ENCODE measurements at places on chromosomes 16 and 17.

DNA sequence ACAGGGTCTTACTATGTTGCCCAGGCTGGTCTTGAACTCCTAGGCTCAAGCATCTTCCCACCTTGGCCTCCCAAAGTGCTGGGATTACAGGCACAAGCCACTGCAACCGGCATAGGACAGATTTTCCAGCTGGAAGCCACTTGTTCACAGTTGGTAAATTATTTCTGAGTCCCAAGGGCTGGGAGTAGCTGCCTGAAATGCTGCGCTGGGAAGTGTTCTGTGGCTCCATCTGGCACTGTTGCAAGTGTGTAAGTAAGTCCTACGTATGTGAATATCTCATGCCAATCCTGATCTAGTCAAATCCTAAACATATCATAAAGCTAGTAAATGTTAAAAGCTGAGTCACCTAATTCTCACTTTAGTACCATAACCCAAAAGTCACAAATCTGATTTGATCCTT, 48.1 kb downstream of the YWHAE start:
- no peak for DNase-seq

GRCh38 chr17:28925912-28926365, 23.1 kb upstream of the DHRS13 start:
- peak; percentile 59 for DNase-seq

- no peak for DNase-seq
Observed at GRCh38 chr17:64150237-64151015, 20.5 kb upstream of the ERN1 start.

GRCh38 chr16:59719121-59719520, 985.0 kb upstream of the GOT2 start:
- no peak for DNase-seq

GRCh38 chr17:5500589-5501391, 14.4 kb downstream of the MIS12 start:
- DNase-seq = peak; percentile 68

GRCh38 chr17:68849673-68850610, 105.2 kb downstream of the ABCA8 start:
- DNase-seq = no peak

DNA sequence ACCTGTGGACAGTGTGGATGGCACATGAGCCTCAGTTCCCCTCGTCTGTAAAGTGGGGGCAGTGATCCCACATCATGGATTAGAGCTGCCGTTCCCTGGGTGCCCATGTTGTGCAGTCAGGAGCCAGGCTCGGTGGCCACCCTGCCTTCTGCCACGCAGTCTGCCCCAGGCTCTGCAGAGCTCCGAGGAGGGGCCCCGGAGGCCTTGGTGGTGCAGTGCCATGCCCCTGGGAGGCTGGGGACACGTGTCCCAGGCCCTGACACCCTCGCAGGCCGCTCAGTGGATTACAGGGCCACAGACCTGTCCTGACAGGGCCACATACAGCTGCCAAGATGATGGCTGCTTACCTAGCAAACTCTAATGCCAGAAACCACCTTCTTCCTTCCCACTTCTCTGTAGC, 59.7 kb upstream of the ZNF469 start:
- DNase-seq = no peak

GRCh38 chr17:17808706-17809432, 27.9 kb downstream of the SREBF1 start:
- no peak for DNase-seq

DNA sequence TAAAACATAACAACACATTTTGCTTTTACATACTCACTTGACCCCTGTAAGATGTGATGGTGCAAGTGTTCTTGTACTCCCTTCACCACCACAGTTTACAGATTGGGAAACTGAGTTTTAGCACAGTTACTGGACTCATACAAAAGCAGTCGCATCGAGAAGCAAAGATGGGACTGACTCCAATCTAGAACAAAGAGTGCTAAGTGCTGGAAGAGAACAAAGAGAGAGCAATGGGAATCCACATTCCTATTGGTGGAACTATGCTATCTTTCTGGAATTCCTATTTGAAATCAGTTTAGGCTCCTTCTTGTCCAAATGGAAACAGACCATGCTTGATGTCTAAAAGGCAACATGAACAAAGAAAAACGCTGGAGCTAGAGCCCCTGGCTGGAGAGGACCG, 9.1 kb downstream of the TOM1L2 start:
- no peak for DNase-seq

- DNase-seq = no peak
Observed at GRCh38 chr17:57811638-57812280, 38.1 kb downstream of the MRPS23 start.

- DNase-seq = no peak
Observed at GRCh38 chr16:77289331-77289809, 90.2 kb downstream of the SYCE1L start.

GRCh38 chr17:67376415-67376736, 705 bp upstream of the PITPNC1 start:
- DNase-seq = no peak

DNA sequence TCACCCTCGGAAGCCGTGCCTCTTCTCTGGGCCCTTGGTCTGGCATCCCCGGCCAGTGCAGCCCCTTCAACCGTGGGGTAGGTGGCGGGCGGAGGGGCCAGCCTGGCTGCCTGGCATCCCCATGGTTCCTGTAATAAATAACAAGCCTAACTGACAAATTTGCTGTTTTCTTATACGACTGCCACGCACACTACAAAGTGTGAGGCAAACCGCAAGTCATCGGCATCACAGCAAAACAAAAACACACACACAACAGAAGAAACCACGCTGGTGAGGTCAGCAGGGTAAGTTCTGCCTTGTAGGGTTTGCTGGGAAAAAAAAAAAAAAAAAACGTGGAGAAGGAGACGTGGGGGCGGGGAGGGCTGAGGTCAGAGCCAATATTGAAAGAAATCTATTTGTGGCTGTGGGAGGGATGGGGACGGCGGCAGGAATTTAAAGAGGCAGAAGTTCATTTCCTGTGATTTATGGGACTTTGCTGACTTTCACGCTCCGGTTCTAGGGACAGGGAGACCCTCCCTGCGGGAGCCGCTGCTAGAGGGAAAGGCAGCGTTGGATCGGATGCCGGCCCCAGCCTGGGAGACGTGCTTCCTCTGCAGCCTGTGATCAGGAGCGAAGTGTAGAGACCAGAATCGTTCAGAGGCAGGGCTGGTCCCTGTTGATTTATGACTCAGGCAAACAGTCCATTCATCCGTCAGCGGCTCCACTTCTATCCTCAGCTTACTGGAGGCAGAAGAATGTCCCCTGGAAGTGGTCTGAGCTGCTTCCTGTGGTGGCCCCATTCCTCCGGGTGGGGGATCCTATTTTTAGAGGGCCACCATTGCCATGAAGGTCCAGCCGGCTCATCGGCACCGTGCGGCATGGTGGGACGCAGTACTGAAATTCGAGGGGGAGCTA, 162.8 kb downstream of the FOXL1 start:
- DNase-seq = no peak

- no peak for DNase-seq
Observed at GRCh38 chr16:25390761-25391160, 133.1 kb upstream of the ZKSCAN2 start.

GRCh38 chr17:2982854-2983253, 80.6 kb downstream of the OR1D5 start:
- DNase-seq = no peak

DNA sequence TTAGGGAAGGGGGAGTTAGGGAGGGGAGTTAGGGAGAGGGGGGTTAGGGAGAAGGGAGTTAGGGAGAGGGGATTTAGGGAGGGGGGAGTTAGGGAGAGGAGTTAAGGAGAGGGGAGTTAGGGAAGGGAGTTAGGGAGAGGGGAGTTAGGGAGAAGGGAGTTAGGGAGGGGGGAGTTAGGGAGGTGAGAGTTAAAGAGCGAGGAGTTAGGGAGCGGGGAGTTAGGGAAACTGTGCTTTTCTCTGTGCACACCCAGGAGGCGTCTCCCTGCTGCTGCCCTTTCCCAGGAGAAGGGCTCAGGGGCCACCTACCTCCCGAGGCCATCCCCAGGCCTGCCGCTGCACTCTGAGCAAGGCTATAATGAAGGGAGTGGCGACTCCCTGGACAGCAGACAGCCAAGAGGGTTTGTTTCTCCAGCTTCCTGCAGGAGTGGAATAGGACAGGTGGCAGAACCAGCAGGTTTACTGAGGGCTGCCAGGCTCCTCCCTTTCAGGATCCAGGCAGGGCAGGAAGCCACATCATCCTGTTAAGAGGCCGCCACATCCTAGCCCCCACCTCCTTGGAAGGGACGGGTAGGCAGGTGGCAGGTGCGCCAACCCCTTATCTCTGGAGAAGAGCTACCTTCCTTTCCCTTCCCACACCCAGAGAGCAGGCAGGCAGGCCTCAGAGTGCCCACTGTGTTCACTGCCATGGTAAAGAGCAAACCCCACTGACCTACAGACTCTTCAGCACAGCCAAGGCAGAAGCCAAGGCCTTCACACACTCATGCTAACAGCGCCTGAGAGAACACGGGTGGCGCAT, 4.3 kb downstream of the CANT1 start:
- DNase-seq = no peak

DNA sequence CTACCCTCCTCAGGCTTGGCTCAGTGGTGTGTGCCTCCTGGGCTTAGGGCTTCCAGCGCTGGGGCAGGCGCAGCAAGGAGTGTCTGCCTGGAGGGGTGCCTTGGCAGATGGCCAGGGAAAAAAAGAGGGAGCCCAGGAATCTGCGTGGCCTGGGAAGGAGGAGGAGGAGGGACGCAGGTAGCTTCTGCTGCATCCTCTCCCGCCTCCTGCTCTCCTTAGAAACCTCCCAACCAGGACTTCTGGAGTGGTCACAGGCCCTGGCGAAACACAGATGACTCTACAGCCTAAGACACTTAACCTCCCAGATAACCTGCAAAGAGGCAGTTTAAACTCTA, 7.3 kb upstream of the BCAR1 start:
- DNase-seq = no peak

GRCh38 chr17:10102817-10103216, 95.6 kb downstream of the GAS7 start:
- no peak for DNase-seq

DNA sequence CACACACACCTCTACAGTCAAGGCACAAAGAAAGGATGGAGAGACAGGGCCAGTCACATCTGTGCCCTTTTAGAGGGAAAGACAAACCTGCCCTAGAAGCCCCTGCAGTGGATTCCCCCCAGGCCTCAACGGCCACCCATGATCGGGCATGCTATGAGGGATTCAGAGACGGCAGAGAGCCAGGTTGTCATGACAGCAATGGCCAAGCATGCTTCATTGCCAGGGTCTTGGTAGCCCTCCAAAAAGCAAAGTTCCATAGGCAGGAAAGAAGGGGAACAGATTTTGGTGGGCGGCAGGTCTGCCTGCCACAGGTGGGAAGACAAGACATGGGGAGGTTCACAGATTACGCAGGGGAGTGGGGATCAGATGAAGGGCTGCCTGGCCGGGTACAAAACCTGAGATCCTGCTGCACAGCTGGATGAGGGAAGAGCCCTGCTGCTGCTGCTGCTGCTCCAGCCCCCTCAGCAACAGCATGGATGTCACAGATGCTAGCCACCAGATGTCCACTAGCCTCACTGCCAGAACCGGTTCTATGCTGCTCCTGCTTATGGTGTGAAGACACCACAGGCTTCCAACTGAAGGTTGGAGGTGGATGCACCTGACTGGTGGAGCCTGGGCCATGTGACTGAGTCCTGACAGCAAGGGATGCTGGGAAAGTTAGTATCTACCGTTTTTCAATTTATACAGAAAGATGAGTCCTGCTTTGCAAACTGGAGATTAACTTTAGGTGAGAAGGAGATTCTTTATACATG, 17.8 kb downstream of the ACTG1 start:
- DNase-seq = no peak

DNA sequence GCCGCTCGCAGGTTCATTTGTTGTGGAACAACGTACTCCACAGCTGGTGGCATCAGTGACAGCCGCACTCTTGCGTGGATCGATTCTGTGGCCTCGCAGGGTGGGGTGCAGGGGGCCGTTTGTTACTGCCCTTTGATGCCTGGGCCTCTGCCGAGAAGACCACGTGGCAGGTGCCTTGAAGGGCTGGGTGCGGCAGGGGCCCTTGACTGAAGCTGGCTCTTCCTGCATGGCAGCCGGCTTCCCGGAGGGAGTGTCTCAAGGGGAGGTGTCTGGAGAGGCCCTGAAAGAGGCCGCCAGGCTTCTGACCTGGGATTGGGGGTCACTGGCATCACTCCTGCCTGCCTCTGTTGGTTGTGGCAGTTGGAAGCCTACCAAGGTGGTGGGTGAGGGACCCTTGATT, 43.8 kb downstream of the TBCD start:
- no peak for DNase-seq

DNA sequence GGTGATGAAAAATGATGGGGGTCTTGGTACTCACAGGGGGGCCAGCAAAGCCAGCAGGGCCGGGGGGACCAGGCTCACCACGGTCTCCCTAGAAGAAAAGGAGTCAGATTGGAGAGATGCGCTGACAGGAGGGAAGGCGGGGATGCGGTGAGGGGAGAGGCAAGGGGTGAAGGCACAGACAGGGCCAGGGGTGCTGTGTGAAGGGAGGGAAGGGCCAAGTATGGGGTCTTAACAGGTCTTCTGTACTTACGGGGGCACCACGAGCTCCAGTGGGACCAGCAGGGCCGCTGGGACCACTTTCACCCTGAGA, 11.2 kb downstream of the COL1A1 start:
- DNase-seq = no peak

DNA sequence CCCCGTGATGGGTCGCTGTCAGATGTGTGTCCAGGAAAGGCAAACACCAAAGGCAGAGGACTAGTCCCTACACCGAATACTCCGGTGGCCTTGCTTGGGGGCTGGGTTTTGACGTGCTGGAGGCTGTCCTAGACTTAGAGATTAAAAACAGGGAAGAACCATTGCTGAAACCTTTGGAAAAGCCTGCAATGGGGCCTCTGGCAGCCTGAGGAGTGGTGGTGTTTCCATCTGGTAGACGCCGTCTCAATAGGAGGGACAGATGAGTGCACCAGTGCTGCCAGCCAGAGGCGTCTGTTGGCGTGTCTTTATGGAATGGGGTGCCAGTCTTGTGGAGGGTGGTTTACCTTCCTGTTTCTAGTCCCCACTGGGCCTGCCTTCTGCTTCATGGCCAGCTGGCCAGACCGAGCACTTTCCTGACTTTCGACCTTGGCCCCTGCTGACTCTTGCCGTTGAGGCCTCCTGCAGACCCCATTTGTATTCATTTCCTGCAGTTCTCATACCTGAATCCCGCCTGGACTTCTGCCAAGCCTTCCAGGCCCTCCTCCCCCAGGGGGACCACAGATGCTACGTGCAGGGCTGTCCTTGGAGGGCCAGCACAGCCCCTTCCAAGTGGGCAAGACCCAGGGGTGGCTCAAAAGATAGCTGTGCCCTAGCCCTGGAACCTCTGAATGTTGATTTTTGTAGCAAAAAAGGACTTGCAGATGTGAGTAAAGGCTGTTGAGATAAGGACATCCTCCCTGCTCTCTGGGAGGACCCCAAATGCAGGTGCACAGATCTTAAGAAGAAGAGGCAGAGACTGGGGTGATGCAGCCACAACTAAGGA, 1.9 kb upstream of the DNASE1 start:
- no peak for DNase-seq
